Astrocyte of the hippocampus (primary cell): ENCODE measurements at places on chromosomes 16 and 17.

DNA sequence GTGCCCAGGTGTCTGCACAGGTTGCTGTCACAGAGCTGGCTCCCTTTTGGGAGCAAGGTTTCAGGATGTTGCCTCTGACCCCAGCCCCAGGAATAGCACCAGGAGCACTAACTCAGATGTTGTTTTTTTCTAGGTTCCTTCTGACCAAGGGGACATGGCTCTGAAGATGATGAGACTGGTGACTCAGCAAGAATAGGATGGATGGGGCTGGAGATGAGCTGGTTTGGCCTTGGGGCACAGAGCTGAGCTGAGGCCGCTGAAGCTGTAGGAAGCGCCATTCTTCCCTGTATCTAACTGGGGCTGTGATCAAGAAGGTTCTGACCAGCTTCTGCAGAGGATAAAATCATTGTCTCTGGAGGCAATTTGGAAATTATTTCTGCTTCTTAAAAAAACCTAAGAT, 28.1 kb downstream of the SCPEP1 start:
- DNase-seq = no peak

DNA sequence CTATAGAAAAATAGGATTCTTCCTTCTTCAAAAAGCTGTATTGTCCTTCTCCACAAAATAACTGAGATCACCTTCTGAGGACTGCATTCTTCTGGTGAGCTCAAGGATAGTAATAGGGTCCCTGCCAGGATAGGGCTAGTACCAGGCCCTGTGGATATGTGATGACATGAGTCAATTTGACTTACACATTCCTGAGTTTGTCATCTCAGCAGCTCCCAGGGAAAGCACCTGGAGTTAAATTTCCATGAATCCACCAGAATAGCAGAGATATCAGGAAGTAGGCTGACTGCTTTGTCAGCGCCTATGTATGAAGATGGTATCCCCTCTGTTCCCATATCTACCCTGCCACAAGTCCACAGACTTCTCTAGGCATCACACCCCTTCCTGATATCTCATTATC, 225.8 kb downstream of the PMP22 start:
- no peak for DNase-seq

DNA sequence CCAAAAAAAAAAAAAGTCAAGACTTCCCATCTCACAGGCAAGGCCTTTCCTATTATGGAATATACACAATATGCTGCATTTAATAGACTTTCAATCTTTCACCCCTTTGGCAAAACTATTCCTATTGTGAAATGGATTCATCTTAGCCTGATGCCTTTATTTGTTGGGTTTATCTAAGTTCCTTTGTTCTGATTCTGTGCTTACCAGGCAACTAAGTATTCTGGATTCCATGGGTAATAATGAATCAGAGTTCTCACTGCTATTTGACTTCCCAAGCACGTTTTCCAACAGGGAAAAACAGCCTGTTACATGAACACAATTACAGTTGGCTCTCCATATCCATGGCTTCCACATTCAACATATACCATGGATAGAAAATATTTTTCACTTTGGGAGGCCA, 135.5 kb downstream of the MYO1D start:
- no peak for DNase-seq

GRCh38 chr16:11560701-11561453, 25.8 kb downstream of the LITAF start:
- peak; percentile 28 for DNase-seq

- peak; percentile 92 for DNase-seq
These were observed at the start of gene RAD51D for GRCh38 chr17:35119370-35120165. Gene RAD51D, minus strand, starts transcription at chr17:35119860. Its CDS starts 247 bp downstream, at chr17:35119613.

DNA sequence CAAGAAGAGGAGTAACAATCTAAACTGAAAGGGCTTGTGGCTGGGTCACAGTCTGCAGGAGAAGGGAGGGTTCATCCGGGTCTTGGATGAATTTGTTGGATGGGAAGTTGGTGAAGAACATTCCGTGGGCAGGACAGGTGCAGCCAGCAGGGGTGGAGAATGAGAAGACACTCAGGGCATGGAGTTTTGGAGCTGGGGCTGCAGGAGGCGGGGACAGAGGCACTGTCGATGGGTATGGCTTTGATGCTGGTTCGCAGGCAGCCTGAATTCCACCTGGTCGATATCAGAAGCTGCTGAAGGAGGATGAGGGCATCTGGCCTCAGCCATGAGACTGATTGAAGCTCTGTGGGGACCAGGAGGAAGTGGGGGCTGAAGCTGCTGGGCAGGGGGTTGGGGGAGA, 36.1 kb upstream of the CBFA2T3 start:
- DNase-seq = no peak

- no peak for DNase-seq
These were observed 305.2 kb downstream of the SEC14L1 start for GRCh38 chr17:77445760-77446532.

DNA sequence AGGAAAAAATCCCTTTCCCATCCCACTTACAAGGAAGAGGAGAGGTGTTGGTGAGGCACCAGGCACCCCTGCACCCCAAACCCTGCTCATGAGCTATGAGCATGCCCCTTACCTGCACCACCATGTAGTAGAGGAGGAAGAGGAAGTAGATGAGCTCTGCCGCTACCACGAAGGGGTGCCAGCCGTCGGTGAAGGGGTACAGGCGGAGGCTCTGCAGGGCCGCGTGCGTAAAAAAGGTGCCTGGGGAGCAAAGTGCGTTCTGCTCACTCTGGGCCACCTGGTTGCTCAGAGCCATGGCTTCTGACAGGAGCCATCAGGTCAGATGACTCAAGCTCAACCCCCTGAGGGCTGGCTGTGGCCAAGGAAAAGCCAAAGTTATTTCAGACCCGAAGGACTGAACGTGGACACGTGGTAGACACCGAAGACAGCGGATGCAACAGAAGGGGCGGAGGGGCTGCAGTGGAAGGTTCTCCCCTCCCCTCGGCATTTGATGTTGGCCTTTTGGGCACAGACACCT, 25.3 kb upstream of the GCSH start:
- no peak for DNase-seq

GRCh38 chr17:14744761-14745473, 444.0 kb downstream of the HS3ST3B1 start:
- DNase-seq = no peak

DNA sequence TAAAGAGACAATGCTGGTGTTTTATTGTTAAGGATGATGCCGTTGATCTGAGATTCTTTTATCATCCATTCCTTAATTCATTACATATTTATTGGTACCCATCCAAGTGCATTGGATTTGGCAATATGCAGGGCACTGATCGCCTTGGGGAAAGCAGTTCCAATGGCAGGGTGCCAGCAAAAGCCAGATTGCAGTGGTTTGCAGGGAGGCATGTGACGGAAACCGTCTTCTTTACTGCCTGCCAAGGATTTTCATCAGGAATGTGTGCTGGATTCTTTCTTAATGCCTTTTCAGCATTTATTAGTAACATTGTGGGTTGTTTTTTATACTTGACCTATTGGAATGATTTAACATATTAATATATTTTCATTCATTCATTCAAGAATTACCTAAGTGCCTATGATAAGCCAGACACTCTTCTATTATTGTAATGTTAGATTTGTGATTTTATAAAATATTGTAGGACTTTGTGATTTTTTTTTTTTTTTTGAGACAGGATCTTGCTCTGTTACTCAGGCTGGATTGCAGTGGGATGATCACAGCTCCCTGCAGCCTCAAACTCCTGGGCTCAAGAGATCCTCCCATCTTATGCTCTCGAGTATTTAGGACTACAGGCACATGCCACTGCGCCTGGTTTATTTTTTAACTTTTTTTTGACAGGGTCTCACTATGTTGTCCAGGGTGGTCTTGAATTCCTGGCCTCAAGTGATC, 93.4 kb upstream of the TNRC6A start:
- DNase-seq = peak; percentile 93

GRCh38 chr17:7318121-7318860, 3.1 kb upstream of the GPS2 start:
- no peak for DNase-seq

DNA sequence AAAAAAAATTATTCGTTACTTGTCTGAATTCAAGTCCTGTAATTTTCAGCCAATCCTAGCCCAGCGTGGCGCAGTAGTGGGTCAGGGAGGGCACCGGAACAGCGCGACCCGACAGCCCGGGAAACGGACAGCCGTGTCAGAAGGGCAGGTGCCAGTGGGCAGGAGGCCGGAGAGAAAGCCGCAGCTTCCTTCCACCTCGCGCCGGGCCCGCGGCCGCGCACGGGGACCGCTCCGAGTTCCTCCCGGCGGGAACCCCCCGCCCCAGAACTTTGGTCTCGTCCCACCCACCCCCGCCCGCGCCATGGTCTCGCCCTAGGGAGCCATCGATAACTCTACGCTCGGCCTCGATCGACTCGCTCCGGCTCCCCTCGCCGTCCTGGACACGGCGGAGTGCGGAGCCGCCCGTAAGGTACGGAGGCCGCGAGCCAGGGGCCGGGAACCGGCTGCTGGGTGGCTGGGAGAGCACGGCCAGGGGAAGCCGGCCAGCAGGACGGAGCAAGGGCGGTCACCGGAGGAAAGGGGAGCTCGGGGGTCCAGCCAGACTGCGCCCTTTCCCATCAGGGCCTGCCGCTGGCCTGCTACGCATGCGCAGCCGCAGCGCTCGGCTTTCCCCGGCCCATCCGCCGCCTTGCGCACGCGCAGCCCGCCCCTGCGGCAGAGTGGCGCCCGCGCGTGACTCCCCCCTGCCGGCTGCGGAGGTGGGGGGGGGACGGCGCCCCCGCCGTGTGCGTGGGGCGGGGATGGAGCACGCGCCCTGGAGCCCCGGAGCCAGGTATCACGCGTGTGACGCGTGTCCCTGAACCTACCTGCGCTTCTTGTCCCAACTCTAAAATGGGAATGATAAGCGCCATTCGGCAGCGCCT, at the start of gene MLST8:
Gene MLST8 (plus strand): TSS at position 351 of the 863 bp plus-strand sequence. CDS start 632 bp downstream, outside the sequence.
- peak; percentile 95 for DNase-seq

DNA sequence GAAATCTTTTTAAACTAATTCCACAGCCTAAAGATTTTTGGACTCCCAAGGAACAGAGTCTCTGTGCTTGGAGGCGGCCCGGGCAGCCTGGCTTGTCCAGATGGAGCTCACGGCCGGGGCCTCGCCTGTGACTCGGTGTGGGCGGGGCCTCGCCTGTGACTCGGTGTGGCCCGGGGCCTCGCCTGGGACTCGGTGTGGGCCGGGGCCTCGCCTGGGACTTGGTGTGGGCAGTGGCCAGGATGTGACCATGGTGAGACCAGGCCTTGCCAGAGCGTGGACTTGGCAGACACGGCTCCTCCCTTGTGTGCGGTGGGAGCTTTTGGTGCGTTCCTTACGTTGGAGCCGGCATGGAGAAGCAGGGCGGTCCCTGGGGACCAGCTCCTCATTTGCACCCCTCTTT, 92.3 kb downstream of the METRNL start:
- no peak for DNase-seq

DNA sequence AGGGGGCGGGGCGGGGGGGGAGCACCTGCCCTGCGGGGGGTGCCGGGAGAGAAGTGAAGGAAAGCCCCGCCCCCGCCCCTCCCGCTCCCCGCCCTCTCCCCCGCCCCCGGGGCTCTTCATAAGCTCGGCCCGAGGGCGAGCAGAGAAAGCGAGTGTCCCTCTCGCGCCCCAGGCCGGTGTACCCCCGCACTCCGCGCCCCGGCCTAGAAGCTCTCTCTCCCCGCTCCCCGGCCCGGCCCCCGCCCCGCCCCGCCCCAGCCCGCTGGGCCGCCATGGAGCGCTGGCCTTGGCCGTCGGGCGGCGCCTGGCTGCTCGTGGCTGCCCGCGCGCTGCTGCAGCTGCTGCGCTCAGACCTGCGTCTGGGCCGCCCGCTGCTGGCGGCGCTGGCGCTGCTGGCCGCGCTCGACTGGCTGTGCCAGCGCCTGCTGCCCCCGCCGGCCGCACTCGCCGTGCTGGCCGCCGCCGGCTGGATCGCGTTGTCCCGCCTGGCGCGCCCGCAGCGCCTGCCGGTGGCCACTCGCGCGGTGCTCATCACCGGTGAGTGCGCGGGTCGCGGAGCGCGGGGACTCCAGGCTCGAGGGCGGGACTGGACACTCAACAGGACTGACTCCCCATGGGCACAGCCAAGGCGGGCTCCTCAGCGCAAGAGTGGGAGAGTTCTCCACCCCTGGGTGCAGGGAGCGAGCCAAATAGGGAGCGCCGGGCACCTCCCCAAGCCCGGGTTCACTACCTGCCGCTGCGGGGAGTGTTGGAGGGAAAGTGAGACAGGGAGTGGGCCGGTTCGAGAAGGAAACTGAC, at the start of gene HSD11B2:
Gene HSD11B2 (plus strand): TSS at position 145 of the 798 bp plus-strand sequence. CDS start 128 bp downstream, at position 273.
- DNase-seq = peak; percentile 82

DNA sequence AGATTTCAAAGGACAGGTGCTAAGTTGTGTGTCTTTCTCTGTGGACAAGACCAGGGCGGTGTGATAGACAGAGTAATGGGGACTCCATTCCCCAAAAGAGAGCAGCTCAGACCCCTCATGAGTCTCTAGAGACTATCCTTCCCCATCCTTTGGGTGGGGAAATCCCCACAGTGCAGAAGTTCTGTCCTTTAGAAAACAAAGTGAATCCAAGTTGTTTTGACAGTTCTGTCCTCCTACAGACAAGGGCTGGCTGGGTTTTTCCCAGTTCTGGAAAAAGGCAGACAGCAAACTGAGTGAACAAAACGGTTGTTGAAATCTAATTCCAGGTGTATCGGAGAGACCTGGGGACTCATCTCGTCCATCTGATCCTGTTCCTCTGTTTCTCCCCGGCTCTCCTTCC, 11.0 kb upstream of the HAS3 start:
- DNase-seq = no peak

DNA sequence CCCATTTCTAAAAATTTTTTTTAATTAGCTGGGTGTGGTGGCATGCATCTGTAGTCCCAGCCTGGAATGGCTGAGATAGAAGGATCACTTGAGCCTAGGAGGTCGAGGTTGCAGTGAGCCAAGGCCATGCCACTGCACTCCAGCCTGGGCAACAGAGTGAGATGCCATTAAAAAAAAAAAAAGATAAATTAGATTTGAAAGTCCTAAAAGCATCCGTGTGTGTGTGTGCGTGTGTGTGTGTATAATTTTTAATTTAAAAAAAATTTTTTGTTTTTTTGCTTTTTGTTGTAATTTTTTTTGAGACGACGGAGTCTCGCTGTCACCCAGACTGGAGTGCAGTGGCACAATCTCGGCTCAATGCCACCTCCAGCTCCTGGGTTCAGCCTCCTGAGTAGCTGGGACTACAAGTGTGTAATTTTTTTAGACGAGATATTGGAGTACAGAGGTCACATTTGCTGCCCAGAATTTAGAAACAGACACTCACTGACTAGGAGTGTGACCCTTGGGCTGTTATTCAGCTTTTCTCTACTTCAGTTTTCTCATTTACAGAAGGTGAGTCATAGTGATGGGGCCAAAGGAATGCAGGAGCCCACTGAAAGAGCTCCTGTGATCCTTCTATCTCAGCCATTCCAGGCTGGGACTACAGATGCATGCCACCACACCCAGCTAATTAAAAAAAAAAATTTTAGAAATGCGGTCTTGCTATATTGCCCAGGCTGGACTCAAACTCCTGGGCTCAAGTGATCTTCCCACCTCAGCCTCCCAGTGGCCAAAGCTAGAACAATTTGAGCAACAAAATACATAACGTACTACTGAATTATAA, 25.5 kb upstream of the TBX4 start:
- no peak for DNase-seq

DNA sequence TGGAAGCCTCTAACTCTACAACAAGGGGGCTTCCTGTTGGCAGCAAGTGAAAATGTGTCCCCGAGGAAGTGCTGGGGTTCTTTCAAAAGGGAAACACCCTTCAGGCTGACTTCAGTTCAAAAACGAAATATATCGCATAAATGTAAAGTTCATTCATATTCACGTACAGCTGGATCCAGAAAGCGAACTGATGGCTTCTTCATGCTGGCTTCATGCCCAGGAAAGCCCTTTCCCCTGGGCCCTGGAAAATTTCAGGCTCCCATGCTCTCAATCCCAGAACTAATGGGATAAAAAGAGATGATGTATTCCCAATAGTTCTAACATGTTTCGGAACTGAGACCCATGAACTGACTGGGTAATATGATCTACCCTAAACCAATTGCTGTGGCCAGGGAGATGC, 104.7 kb upstream of the CDH13 start:
- DNase-seq = no peak

- DNase-seq = peak; percentile 87
These were observed 46.9 kb downstream of the TUBD1 start for GRCh38 chr17:59845595-59846393.
